Cerebellum (tissue), 4 donors: ENCODE measurements at places on chromosomes 3 and 15. TPM values are rescaled to one million over a fixed set of nuclear protein-coding genes. Genes with fewer than 3 reads are reported as not detected.

Gene NRROS
- 1.9 TPM for total RNA-seq

GRCh38 chr3:15452961-15453360 lies 25.6 kb downstream of the EAF1 start:
- DNase-seq, result no peak

DNA sequence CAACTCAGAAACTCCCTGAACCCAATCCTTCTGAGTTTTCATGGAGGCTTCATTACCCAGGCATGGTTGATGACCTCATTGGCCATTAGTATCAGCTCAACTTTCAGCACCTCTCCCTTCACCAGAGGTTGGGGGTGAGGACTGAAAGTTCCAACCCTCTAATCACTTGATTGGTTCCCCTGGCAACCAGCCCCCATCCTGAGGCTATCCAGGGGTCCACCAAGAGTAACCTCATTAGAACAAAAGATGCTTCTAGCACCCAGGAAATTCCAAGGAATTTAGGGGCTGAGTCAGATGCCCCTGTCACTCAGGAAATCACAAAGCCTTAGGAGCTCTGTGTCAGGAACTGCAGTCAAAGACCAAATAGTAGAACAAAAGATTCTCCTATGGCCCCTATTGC lies 43.8 kb downstream of the ADAMTSL3 start:
- DNase-seq, result no peak

- DNase-seq, result no peak
These were observed 123.8 kb downstream of the SV2B start for GRCh38 chr15:91223863-91224262.

- DNase-seq, result no peak
These were observed 53.9 kb downstream of the RLBP1 start for GRCh38 chr15:89167267-89168176.

- DNase-seq, result peak; percentile 33
These were observed 132.9 kb downstream of the TPRG1 start for GRCh38 chr3:189304465-189305351.
